ENCODE measurements at places on chromosomes 6 and 20.
A peak's percentile ranks its signal among the peaks of the same experiment; 100 is the strongest.

DNA sequence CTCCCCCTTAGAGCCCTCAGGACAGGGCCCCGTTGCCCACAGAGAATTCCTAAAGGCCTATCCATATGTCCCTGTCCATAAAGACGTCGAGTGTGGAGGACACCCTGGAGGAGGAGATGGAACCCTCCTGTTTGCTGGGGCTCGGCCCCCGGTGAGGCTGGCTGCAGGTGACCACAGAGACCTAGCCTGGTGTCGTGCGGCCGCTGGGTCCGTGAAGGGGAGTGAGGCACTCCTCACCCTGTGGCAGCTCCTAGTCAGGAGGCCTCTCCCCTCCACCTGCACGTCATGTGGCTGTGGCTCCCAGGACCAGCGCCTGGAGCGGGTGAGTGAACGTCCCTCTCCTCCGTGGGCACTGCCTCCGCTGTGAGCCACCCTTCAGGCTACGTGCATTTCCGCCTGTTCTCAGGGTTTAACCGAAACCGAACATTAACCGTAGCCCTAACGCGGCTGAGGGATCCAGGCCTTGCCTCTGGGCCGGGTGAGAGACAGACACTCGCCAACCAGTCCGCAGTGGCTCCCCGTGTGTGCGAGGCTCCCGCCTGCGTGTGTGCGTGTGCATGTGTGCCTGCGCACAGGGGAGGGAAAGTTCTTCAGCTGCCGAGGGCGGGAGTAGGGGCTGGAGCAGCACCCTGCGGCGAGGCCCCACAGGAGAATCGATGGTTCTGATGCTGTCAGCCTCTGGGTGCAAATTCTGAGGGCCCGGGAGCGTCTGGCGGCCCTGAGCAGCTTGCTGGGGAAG lies 5.9 kb upstream of the TCEA2 start:
- no peak for DNase-seq

DNA sequence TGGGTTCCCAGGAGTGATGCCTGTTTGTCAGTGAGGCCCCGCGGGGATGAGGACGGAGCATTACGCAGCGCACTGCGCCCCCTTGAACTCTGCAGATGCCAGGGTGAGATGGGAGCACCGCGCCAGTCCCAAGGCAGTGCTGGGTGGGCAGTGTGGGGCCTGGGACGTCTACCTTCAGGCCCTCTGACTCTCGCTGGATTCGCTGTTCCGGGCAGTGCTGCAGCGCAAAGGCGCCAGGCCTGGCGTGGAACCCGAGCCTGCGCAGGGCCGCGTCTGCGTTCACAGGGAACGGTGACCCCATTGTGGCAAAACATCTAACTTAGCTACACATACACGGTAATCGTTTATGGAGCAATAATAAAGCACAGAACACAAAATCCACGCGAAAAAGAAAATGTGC lies 257.3 kb downstream of the QKI start:
- DNase-seq: no peak

- DNase-seq: no peak
Measured at GRCh38 chr20:1657556-1658334, at the start of gene SIRPG. Gene SIRPG (minus strand): TSS chr20:1657779. CDS start chr20:1657714, 65 bp downstream.

GRCh38 chr20:15916623-15917022 lies 656.6 kb downstream of the KIF16B start:
- DNase-seq: no peak

DNA sequence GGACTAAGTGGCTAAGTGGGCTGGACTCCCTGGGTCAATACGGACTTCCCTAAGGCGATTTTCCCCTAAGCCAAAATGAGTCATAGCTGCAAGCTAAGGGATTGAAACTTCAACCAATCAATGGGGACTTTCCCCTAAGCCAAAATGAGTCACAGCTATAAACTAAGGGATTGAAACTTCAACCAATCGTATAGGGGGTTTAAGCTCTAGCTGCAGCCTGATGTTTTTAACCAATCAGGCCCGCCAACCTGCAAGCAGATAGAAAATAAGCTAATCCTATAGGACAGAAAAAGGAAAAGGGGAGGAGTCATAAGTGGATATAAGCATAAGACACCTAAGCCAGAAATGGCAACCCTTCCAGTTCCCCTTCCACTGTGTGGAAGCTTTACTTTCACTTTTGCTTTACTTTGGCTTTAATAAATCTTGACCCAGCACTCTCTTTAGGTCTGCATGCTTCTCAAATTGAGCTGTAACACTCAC lies 655.0 kb upstream of the HS3ST5 start:
- DNase-seq: no peak

- DNase-seq: no peak
Measured at GRCh38 chr6:134177236-134177635, 124.8 kb upstream of the SLC2A12 start.

- no peak for DNase-seq
Measured at GRCh38 chr20:10225439-10226060, 6.9 kb downstream of the SNAP25 start.

DNA sequence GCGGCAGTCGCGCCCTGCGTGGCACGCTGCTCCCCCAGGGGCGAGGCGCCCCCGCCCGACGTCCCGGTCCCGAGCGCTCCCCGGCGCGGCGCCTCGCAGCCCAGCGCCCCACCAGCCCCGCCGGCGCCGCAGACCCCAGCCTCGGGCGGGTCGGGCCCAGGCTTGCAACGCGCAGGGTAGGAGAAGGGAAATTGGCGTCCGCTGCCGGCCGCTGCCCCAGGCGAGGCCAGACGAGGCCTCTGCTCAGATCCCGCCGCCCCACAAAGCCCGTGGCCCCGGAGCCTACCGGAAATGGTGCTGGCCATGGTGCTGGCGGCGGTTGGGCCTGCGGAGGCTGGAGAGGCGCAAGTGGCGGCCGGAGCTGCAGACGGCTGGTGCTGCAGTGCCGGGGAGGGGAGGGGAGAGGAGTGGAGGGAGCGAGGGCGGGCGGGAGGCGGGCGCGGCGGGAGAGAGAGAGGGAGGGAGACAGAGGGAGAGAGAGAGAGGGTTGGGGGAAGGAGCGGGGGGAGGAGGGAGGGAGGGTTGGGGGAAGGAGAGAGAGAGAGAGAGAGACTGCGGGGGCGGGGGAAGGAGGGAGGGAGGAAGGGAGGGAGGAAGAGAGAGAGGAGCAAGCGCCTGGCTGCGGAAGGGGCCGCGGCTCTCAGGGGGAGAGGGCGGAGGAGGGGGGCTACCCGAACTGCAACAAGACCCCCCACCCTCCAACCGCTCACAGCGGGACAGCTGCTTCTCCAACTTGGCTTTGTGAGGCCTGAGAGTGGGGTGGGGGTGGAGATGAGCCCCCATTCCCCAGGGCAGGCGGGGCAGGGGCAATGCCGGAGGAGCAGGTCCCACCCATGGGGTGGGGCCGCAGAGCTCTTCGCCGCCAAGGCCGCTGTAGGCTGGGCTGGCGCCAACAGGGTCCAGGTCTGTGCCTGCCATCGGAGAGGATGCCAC lies at the start of gene STMN3:
Gene STMN3, minus strand, starts transcription at position 384 of the 933 bp plus-strand sequence. Its CDS starts 79 bp downstream, at position 305.
- peak; percentile 61 for DNase-seq

GRCh38 chr6:105733556-105734162 lies 330.8 kb upstream of the PREP start:
- DNase-seq: no peak

- DNase-seq: no peak
Measured at GRCh38 chr6:153790048-153790447, 249.0 kb upstream of the OPRM1 start.

DNA sequence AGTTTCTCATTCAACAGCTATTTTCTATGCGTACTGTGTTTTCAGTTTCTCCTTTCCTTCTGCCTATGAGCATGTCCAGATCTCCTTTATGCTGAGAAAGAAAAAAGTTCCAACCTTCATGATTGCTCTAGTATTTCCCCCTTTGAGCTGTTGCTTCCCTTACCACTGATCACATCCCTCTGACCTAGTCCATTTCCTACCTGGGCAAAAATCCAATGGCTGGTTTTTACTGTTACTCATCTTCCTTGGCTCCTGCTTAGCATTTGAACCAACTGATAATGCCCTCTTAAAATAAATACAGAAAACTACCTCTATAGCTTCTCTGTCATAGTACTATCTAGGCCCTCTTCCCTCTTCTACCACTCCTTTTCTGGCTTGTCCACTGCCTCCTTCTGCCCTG lies 6.0 kb downstream of the RFX6 start:
- DNase-seq: no peak

DNA sequence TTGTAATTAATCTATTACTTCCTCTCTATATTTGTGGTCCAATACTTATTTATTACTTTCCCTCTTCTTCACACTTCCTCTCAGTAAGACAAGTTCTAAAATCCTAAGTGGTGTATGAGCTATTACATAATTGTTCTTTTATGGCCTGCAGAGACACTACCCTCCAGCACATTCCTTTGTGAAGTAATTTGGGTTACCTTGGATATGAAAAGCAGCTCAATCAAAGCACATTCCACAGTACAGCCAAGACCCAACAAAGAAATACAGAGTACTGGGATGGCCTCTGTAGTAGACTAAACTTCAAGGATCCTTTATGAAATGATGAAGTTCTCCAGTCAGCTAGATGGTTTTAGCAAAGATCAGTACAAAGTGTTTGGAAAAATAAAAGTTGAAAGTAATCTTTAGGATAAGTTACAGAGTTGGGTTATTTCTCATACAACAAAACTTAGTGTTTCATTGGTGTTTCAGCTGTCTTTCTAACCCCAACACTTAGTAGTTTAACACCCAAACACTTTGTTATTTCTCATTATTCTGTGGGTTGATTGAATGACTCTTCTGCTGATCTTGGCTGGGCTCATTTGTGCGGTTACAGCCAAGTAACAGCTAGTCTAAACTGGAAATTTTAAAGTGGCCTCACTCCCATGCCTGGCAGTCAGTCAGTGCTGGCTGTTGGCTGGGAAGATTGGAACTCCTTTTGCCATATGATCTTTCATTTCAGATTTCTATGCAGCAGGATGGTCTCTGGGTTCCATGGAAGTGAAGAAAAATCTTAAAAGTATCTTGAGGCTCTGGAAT lies 161.5 kb upstream of the POU3F2 start:
- DNase-seq: no peak

- DNase-seq: no peak
Measured at GRCh38 chr20:24672886-24673677, 203.7 kb downstream of the SYNDIG1 start.

- DNase-seq: no peak
Measured at GRCh38 chr6:168783720-168784119, 342.7 kb downstream of the SMOC2 start.

- peak; percentile 37 for DNase-seq
Measured at GRCh38 chr6:27837625-27838057, 74.6 kb downstream of the OR2B2 start.

- no peak for DNase-seq
Measured at GRCh38 chr6:116210750-116211425, 43.0 kb downstream of the TSPYL4 start.

GRCh38 chr6:38481211-38481836 lies 158.4 kb downstream of the BTBD9 start:
- no peak for DNase-seq

GRCh38 chr6:2344319-2344905 lies 99.0 kb upstream of the GMDS start:
- DNase-seq: no peak

DNA sequence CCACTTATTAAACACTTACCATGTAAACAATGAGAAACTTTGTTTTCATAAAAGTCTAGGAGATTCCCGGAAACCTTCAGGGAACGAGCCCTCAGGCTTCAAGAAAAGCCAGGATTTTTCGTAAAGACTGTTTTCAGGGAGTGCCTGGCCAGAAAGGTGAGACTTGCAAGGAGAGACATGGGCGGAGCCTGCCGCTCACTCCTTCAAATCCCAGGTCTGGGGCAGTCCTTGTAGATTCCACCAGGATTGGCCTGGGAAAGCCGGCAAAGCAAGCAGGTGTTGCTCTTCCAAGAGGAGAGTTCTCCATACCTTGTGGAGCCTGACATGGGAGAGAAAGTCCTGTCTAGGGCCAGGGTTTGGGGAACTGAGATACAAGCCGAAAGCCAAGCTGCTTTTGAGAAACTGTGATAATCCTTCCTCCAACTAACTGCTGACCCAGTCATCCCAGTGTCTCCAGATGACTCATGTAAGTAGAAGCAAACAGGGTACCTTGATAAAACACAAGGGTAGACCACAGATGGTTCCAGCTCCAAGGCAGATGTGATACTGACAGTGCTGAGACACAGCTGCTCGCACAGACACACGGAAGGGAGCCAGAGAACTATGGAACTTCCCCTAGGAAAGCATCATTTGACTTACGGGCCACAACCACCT lies 69.4 kb upstream of the NAA20 start:
- no peak for DNase-seq

DNA sequence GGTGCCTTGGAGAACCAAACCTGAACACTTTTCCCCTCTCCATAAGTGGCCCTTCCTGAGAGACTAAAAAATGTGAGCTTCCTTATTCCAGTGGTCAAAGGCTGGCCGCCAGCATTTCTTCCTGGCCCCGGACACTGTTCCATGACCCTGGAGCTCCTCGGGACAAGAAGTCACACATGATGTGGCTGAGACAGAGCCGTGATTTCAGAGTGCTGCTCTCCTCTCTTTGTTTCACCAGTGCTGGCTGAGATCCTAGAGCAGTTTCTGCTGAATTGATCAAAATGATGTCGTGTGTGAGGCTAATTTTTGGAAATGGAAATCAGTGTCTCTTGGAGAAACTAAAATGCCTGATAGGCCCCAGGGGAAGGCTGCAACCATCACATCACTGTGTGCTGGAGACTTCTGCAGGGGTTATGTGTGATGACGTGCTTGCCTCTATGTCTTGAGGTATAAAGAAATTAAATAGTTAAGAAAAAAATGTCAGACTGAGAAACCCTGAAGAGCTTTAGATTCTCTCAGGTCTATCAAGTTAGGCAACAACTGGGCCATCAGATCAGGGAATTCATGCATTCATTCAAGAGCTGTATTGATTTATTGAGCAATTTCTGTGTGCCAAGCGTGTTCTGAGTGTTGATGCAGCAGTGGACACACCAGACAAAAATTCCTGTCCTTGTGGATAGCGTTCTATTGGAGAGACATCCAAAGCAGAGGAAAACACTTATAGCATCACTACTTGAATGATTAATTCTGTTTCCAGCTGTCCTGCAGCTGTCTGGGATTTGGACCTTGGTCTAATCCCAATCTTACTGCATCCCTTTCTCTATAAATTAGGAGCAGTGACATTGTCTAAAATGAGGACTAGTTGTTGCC lies 72.7 kb upstream of the CCN6 start:
- no peak for DNase-seq

DNA sequence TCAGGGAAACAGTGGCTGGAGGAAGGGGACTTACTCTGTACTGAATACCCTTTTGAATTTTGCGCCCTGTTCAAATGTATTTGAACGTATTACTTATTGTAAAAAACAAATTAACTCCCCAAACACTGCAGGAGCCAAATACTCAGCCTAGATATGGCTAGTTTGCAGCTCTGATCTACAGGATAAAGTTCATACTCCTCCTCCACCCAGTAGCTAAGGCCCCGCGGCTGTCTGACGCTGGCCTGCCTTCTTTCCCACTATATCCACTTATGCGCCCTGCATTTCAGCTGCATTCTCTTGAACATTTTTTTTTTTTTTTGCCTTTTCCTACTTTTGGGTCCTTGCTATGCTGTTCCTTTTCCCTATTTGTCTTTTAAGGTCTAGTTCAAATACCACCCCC lies 6.5 kb downstream of the GSS start:
- no peak for DNase-seq

GRCh38 chr6:36130667-36131510 lies 576 bp downstream of the MAPK13 start:
- no peak for DNase-seq

- no peak for DNase-seq
Measured at GRCh38 chr20:59764037-59764436, 159.7 kb downstream of the PHACTR3 start.
